Stimulated activated CD8-positive, alpha-beta memory T cell treated with anti-CD3 and anti-CD28 coated beads, Interleukin-4, amount 100 ng/mL, for 1 hour (primary cell): ENCODE measurements at places on chromosomes 11 and 22.

- no peak for DNase-seq
These were observed 943 bp downstream of the DUSP8 start for GRCh38 chr11:1570896-1571759.

- no peak for DNase-seq
These were observed 5.7 kb upstream of the C1QTNF6 start for GRCh38 chr22:37193629-37194191.

DNA sequence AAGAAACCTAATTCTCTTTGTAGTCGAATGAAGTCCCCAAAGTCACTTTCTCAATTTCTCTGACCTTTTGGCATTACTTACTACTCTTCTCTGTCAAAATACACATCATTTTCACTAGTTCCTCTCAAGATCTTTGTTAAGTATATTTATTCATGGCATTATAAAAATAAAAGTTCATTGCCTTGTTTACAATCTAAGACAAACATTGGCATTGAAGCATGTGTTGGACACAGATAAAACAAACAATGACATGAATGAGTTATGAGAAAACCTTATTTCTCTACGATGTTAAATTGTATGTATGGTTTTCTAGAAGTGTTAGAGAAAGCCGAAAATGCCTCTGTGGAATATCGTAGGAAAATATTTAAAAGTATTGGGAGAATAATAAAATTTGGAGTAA lies 8.6 kb upstream of the OR51G1 start:
- no peak for DNase-seq

GRCh38 chr11:48034926-48035871 lies 54.8 kb downstream of the PTPRJ start:
- DNase-seq = no peak

- DNase-seq = no peak
These were observed 131.2 kb upstream of the ARHGAP42 start for GRCh38 chr11:100555931-100556330.

GRCh38 chr22:37345863-37346504 lies 63.7 kb downstream of the CYTH4 start:
- DNase-seq = no peak

DNA sequence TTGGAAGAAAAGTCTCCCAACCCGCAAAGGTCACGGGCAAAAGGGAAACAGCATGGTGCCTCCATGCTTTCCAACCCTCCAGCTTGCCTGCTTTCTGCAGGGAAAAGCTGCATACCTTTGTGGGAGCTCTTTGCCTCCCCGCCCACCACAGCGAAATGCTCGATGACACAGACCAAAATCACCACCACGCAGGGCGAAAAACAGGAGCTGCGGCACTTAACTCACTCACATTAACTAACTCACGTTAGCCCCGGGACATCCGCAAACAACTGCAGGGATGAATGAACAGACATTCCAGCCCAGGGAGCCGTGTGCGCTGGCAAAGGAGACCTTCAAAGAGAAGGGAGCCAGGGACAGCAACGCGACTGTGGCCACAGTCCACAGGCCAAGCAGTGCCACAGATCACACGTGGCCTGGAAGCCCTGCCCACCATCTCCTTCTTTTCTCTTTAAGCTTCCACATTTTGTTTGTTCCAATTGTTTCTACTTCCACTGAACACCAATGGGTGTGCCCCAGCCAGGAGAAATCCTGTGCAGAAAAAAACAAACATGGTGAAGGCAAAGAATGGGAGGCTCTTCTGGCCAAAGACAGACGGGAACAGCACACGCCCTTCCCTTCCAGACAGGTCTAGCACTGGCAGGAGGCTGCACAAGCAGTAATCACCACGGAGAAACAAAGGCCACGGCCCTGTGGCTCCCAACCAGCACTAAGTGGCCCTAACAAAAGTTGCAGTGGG lies 39.3 kb downstream of the DUSP8 start:
- DNase-seq = no peak

DNA sequence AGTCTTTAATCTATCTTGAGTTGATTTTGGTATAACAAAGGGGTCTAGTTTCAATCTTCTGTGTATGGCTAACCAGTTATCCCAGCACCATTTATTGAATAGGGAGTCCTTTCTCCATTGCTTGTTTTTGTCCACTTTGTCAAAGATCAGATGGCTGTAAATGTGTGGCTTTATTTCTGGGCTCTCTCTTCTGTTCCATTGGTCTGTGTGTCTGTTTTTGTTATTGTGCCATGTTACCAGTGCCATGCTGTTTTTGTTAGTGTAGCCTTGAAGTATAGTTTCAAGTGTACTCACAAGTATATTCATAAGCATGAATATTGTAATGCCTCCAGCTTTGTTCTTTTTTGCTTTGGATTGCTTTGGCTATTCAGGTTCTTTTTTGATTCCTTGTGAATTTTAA lies 159.6 kb downstream of the TBC1D22A start:
- DNase-seq = no peak

DNA sequence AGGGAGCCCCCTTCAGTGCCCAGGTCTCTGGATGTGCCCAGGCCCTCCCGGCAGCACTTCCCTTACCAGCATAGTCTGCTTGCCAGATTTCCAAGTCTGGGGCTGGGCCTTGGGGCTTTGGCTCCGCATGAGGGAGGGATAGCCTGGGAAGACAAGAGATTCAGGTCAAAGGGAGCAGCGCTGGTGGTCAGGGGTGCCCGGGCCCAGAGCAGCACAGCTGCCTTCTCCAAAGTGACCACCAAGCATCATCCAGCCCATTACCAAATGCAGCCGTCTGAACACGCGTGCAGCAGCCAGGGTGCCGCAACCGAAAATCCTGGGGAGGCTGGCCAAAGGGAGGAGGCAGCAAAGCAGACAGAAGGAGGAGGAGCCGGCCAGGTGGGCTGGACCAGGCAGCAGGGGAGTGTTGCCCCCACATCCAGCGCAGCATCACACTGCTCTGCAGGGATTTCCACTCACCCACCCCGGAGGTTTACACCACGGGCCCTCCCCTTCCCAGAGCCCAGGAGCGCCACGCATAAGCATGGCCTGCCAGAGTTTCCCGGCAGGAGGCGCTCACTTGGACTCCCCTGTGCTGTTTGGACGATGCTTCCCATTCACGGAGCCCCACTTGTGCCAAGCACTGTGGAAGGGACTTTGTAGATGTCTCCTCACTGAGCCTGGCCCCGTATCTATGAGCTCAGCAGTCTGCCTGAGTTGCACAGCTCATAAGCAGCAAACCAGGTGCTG lies 22.5 kb downstream of the TRIM29 start:
- no peak for DNase-seq
